MG63 (cell line): ENCODE measurements at places on chromosomes 16 and 17.

- DNase-seq = no peak
These were observed 315.6 kb downstream of the SEC14L1 start for GRCh38 chr17:77456271-77456950.

DNA sequence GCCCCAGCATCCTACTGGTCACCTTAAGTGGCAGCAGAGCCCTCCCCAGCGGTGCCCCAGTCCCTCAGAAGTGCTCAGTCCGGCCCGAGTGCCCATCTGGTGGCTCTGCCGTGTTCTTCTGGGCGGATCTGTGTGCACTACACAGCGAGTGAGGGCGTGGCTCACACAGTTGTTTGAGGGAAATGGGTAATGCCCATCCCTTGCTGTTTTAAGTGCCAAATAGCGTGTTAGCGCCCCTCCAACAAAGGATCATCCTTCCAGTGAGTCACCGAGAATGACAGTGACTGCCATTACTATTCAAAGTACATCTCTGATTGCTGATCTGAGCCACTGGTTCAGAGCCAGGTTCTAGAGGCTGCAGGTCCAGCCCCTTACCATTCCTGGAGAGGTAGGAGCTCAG lies 152.0 kb downstream of the LGALS9B start:
- no peak for DNase-seq

- DNase-seq = no peak
These were observed 20.9 kb upstream of the MPO start for GRCh38 chr17:58301504-58302150.

- DNase-seq = no peak
These were observed 12.2 kb downstream of the MNT start for GRCh38 chr17:2388683-2389055.

- no peak for DNase-seq
These were observed 15.4 kb upstream of the CALB2 start for GRCh38 chr16:71343078-71343477.

GRCh38 chr16:88888461-88889387 lies 22.3 kb upstream of the PABPN1L start:
- DNase-seq = no peak

DNA sequence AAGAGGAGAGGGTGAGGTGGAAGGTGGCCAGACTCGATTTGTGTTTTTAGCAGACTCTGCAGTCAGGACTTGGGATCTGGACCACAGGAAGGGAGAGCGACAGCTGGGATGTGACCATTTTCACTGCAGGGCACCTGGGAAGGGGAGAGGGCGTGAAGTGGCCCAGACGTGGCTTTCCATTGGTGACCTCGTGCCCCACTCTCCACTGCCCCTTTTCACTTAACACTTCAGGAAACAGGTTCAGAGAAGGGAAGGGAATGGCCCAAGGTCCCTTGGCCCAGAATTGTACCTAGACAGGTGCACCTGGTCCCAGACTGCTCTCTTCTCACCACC lies 22.9 kb upstream of the MPRIP start:
- no peak for DNase-seq

DNA sequence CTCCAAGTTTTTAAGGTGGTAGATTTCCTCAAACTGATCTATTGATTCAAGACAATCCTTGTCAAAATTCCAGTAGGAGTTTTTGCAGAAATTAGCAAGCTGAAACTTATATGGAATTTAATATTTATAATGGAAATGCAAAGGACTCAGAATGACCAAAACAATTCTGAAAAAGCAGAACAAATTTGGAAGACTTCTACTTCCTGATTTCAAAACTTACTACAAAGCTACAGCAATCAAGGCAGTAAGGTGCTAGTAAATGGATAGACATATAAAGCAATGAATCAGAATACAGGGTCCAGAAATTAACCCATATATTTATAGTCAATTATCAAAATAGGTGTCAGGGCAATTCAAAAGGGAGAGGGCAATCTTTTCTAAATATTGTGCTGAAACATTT lies 11.8 kb upstream of the IL21R start:
- no peak for DNase-seq

DNA sequence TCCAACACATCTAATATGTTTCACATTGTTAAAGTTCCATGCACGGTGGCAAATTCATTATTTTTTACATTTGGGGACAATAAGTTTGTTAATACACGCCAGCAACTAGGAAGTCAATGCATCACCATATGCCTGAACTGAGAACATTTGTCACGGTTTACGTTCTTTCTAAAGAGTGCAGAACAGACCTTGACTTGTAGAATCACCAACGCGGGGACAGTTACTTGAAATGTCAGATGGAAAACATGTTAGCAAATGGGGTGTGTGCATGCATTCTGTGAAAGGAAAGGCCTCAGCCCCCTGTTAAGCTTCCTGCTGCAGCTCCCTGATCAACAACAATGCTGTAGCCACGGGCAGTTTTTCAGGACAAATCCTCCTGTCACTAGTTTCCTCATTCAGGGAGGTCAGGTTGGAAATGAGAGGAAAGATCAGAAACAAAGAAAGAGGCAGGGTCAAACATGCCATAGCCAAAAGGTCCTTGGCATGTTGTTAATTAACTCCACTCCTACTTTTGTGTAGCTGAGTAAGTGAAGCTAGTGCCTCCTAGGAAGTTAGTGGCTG lies 18.4 kb downstream of the SMIM36 start:
- no peak for DNase-seq

DNA sequence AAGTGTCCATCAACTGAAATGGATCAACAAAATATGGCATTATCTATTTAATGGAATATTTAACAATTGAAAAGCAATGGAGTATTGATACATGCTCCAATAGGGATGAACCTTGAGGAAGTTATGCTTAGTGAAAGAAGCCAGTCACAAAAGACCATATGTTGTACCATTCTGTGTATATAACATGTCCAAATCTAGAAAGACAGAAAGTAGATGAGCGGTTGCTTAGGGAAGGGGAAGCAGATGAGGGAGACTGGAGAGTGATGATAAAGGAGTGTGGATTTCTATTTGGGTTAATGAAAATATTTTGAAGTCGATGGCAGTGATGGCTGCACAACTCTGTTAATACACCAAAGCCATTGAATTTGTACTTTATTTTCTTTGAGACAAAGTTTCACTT lies 8.5 kb upstream of the ERN1 start:
- no peak for DNase-seq

DNA sequence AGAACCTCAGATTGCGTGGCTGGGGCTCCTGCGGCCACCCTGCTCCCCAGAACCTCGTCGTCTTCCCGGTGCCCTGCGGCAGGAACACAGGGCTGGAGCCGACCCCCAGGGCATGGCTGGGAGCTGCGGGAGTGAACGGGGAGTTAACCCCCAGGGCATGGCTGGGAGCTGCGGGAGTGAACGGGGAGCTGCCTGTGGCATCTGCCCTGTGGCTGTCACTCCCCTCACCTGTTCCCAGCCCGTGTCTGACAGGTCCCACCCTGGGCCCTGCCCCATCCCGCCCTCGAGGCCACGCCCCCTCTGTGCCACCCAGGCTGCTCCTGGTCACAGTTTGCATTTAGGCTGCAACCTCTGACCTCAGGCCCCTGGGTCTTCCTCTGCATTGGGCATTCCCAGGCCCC lies 39.4 kb upstream of the ACSF3 start:
- no peak for DNase-seq

GRCh38 chr17:11121341-11121985 lies 119.5 kb upstream of the SHISA6 start:
- DNase-seq = no peak

GRCh38 chr16:3065069-3065741 lies at the start of gene IL32:
Gene IL32 (plus strand): TSS chr16:3065640. CDS start chr16:3065812, 172 bp downstream.
- peak; percentile 70 for DNase-seq

DNA sequence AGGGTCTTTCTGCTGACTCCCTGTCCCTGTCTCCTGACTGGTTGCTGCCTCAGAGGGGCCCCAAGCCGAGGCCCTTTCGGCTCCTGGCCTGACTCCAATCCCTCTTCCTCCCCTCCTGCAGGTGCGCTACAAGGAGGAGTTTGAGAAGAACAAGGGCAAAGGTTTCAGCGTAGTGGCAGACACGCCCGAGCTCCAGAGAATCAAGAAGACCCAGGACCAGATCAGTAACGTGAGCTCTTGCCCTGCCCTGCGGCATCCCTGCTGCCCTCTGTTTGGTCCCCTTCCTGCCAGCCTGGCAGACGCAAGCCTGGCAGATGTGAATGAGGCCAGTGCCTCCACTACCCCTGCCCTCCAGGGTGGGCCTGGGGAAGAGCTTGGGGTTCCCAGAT lies 27.1 kb upstream of the LASP1NB start:
- DNase-seq = no peak

DNA sequence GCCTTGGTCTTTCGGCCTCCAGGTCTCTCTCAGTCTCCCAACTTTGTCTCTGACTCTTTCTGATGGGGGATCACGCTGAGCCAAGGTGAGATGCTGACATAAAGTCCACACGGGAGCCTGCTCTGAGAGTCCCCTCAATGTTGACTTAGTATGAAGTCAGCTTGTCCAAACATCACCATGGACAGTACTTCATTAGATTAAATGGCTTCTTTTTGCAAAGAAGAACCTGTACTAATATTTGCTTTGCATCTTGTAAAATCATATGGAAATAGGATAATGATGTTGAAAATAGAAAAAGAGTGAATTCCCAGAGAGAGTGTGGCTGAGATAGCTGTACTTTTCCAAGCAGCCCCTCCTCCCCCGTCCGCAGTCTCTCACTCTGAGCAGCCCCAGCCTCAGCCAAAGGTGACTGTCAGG lies 56.7 kb upstream of the SIAH1 start:
- DNase-seq = no peak

DNA sequence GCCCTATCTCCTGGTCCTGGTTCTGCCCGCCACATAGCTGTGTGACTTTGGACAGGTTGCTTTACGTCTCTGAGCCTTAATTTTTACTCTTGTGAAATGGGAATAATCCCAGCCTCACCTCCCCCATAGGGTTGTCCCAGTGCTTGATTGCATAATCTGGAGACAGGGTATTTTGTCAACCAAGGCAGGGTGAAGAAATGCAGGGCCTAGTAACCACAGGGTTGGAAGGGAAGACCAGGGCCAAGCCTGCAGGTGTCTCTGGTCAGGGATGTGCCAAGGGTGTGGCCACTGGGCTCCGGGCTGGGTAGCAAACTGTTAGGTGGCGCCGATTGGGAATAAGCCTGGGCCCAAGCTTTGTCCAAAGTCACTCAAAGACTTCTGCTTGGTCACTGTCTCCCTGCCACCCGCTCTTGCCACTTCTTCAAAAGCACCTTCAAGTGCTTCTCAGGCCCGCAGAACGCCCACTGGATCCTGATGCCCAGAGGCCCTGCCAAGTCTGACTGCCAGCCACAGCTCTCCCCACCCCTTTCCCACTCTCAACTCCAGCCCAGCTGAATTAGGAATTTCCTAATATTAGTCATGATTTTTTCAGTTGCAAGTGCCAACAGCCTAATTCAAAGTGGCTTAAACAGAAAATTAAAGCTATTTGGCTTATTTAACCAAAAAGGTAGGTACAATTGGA lies 20.6 kb upstream of the COL1A1 start:
- DNase-seq = peak; percentile 94

- DNase-seq = no peak
These were observed 7.6 kb upstream of the CYTH1 start for GRCh38 chr17:78789663-78790181.

DNA sequence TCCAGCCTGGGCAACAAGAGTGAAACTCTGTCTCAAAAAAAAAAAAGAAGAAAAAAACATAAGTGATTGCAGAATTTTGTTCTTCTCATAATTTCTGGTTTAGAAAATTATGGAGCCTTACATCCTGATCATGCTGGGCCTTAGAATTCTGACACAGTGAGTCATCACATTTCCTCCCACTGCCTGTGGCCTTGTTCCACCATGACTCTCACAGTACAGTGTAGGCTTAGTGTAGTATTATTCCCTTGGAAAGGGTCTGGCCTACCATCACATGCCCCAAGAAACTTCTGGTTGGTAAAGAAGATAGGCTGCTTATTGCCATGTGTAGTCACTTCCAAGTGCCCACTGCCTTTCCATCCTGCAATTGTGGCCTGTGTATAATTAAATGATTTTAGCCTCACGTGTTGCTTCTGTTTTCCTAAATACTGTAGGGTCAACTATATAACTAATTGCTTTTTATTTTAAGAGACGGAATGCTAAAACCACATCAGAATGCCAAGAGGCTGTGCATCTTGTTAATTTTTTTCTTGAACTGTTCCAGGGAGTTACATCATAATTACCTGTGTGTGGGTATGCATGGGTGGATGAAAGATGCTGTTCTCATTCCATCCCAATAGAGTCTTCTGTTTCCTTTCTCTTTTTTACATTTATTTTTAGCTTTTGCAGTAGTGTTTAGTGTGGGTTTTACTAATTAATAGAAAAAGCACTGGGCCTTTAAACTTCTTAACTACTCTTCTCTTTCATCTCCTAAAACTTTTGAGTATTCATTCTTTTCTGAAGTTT lies 25.9 kb downstream of the OGFOD1 start:
- DNase-seq = peak; percentile 91

GRCh38 chr17:82278786-82279391 lies 5.4 kb upstream of the CSNK1D start:
- no peak for DNase-seq

DNA sequence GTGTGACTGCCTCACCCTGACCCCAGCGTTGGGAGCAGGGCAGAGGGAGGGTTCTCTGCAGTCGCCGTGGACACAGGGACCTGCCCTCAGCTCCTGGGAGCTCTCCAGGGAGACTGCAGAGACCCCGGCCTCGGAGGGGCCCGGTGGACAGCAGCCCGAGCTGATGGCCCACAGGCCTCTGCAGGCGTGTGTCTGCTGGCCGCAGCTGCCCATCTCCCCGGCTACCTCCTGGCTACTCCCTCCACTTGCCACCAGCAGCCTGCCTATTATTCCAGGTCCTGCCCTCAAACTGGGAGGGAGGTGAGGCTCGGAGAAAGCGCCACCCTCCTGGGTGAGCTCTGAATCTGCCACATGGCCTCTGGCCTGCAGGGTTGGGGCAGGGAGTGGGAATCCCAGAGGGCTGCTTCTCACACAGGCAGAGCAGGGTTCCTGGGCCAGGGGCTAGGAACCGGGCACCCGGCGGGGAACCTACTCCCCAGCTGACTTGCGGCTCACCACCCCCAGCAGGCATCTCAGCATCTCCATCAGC lies 7.2 kb downstream of the SLC16A5 start:
- DNase-seq = no peak

DNA sequence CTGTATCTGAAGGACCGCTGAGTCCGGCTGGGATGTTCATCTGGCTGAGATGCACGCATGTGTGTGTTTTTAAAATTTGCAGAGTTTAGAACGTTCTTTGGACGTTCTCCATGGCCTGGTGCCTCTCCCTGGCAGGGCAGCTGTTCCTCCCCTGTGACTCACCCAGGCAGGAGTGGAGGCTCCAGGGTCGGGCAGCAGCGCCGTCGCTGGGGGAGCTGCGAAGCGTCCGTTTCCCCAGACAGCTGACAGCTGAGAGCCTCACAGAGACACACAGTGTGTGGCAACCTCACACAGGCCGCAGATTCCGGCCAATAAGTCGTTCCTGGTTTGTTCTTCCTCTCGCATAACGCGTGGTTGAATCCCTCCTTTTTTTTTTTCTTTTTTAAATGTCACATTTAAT lies 80.6 kb downstream of the OR1D5 start:
- peak; percentile 92 for DNase-seq

GRCh38 chr17:35519439-35519838 lies 18.0 kb downstream of the SLFN12L start:
- DNase-seq = no peak
